Immature natural killer cell (primary cell): ENCODE measurements at places on chromosomes 6 and 20. TPM values are rescaled to one million over a fixed set of nuclear protein-coding genes. Genes with fewer than 3 reads are reported as not detected.

DNA sequence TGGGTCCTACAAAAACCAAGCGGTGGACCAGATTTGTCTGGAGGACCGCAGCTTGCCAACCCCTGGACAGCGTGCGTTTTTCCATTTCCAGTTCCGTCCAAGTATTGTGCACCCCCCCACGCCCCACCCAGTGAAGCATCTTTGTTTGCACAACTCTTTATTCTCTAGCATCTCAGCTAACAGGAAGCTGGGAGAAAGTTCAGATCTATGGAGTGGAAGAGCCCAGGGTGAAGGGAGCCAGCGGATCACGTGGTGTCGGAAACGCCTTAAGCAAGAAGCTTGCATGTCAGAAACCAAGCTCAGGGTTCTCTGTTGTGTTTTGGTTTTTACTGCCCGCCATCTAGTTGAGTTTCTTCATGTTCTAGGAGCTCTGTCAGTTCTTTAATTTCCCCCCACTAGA is 29.9 kb downstream of the ARID1B start:
- no peak for DNase-seq

The MOCS3 gene
- polyA plus RNA-seq = 3.7 TPM

- no peak for DNase-seq
Observed at GRCh38 chr6:73873081-73873480, 177.1 kb downstream of the CD109 start.

DNA sequence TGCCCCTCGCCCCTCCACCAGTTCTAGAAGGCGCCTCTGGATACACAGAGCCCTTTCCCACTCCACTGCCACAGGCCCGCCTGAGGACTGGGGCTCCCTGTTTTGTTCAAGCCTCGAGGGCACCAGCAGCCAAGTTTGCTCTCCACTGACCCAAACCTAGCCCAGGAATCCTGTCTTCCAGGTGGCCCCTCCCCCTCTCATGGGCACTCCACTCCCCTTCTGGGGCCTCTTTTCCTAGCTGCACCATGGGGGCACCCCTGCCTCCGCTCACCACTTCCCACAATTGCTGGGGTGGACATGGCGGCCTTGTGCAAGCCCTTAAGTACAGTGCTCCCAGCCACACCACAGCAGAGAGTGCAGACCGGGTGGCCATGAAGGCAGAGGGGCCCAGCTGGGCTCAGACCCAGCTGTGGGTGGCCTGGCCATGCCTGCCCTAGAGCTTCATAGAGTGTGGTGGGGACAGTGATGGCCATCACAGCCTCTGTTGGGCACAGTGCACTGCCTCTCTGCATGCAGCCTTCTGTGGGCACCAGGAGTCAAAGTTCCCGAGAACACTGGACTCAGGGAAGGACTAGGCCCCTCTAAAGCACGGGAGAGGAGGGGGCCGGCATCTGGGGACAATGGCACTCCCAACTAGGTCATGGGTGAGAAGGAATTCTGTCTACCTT is 1.3 kb downstream of the MYL9 start:
- no peak for DNase-seq

DNA sequence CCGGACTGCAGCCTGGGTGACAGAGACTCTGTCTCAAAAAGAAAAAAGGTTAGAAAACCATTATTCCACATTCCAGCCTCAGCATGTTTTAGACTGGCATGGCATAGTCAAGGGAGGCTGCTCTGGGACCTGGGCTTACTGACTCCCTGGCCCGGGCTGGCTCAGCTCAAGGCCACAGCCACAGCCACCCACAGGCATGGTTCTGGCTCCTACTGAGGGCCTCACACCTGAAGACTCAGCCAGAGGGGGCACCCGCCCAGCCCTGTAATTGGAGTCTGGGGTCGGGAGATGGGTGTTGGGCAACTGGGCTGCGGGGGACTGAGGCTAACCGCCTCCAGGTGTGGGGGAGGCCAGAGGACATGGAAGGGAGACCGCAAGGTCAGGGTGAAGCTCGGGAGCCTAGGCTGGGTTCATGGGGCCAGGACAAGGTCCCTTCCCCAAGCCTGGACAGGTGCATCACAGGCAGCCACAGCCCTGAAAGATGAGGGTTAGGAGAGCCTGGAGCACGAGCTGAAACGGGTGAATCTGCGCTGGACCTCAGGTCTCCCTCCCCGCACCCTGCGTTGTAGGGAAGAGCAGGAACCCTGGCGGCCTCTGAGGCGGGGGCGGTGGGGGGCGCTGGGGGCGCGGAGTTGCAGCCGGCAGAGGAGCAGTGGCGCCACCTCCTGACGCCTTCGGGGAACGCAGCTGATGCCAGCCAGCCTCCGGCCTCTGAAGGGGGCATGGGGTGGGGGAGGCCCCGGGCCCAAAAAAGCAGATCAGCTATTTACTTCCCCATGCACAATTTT is 67.7 kb upstream of the SRSF6 start:
- no peak for DNase-seq

DNA sequence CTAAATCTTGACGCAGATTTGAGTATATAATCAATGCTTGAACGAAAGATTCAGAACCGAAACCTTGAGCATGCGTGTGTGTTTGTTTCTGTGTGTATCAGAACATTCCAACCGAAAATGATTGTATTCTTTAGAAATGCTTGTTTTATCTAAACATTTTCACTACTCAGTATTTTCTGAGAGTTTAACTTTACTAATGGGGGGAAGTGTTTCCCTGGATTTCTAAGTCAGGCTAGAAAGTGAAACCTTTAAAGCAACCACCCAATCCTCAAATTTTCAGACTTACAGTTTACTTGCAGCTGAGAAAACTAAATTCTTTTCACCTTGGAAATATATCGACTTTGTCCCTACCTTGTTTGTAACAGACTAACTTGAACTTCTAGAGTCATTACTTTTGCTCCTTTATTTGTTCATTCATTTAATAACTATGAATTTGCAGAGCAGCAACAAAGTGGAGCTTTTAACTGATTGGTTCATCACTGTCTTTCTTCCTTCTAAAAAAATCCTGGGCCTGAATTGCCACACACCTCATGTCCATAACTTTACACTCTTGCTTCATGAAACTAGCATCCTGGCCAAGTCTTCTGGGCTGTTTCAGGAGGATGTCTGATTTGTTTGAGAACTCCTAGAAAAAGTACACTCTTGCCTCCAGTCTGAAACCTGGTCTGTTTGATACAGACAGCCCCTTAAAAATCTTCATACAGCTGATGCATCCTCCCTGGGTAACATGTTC is 77.8 kb upstream of the XRN2 start:
- no peak for DNase-seq

- no peak for DNase-seq
Observed at GRCh38 chr6:135784507-135784906, 67.0 kb upstream of the PDE7B start.

- no peak for DNase-seq
Observed at GRCh38 chr6:75543311-75543710, 49.7 kb upstream of the FILIP1 start.

DNA sequence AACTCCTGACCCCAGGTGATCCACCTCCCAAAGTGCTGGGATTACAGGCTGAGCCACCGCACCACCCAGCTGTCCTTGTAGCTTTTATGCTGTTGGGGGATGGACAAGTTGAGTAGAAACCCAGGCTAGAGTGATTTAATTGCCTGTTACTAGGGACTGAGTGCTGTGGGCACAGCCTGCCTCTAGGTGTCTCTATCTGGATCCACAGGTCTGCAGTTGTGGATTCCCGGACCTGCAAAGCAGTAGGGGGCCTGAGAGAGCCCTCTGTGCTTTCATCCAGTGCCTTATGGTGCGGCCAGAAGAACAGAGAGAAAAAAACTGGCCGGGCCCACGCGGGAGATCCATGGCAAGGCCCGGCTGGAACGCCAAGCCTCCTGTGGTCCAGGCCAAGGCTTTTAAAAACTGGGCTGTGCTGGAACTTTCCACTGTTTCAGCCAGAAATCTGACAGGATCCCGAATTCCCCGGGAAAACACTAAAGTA is 5.2 kb downstream of the SIRPA start:
- no peak for DNase-seq

GRCh38 chr6:122947355-122947754 is 48.7 kb upstream of the CLVS2 start:
- DNase-seq = no peak

- no peak for DNase-seq
Observed at GRCh38 chr6:22254886-22255285, 42.0 kb downstream of the PRL start.

The LRP11 gene
- polyA plus RNA-seq = not detected

The SIRPA gene
- polyA plus RNA-seq = 0.29 TPM

DNA sequence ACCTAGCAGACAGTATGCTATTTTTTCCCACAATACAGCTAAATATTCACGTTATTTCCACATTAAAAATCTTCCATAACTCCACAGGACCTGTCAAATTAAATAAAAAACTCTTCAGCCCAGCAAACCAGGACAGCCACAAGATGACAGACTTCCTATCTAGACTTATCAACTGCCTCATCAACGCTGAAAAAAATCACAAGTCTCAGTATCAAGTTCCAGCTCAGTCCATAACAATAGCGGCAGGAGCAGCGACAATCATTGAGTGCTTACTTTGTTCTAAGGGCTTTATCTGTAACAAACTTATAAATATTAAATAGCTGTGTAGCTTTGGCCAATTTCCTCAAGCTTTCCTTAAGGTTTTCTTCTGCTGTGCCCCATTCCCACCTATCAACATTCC is 24.7 kb downstream of the RCAN2 start:
- no peak for DNase-seq

DNA sequence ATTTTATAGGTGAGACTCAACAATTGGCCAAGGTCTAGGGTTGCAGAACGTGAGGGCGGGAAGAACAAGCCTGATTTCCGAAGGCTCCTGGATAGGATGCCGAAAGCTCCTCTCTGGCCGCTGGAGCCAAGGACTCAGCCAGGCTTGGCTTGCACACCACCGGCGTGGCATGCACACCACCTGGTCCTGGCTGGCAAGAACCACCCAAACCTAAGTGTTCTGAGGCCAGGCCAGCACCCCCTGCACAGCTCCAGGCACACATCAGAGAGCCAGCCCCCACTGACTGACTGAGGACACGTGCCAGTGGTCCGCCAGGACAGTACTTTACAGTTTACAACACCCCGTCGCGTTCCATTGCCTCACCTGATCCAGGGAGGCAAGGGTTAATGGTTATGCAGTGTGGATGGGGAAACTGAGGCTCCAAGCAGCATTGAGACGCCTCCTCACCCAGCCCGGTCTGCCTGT is 414 bp downstream of the TGM2 start:
- no peak for DNase-seq

The SRSF12 gene
- polyA plus RNA-seq = not detected

The MEP1A gene
- polyA plus RNA-seq = not detected

DNA sequence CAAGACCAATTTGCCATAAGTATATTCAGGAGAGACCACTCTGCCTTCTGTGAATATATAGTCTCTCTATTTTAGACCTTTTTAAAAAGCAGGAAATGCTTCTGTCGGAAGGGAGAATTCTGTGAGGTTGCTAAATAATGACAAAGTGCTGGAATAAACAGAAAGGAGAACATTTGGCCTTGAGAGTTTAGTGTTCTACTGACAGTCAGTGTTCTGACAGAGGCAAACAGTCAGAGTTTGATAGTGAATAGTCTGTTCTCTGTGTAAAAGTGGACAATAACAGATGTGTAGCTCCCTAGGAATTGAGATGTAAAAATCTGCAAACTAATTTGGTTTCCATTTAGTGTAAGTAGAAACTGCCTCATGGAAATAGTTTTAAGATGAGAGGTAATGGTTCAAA is 220.7 kb downstream of the PHF3 start:
- DNase-seq = no peak
